ENCODE measurements at places on chromosomes 16 and 17. TPM values are rescaled to one million over a fixed set of nuclear protein-coding genes. Genes with fewer than 3 reads are reported as not detected.

The EPX gene
- not detected for total RNA-seq

The TVP23A gene
- 0.18 TPM for total RNA-seq

The GGT6 gene
- not detected for total RNA-seq

The CPHXL2 gene
- not detected for total RNA-seq

The NPIPB9 gene
- not detected for total RNA-seq

The IRX3 gene
- total RNA-seq = 12.2 TPM

The CHRNE gene
- total RNA-seq = 0.72 TPM

The MED9 gene
- 3.6 TPM for total RNA-seq

The MLKL gene
- 10.0 TPM for total RNA-seq

The PGP gene
- 12.6 TPM for total RNA-seq

The ADCY9 gene
- total RNA-seq = 18.0 TPM

The TBC1D3B gene
- not detected for total RNA-seq

The ZNF764 gene
- 7.3 TPM for total RNA-seq

The CIITA gene
- not detected for total RNA-seq

The KRTAP9-4 gene
- total RNA-seq = not detected
